ENCODE measurements at places on chromosomes 11 and 22.

GRCh38 chr11:48083421-48083820 is 103.1 kb downstream of the PTPRJ start:
- no peak for DNase-seq

GRCh38 chr11:12017243-12017678 is 8.8 kb upstream of the DKK3 start:
- no peak for DNase-seq

DNA sequence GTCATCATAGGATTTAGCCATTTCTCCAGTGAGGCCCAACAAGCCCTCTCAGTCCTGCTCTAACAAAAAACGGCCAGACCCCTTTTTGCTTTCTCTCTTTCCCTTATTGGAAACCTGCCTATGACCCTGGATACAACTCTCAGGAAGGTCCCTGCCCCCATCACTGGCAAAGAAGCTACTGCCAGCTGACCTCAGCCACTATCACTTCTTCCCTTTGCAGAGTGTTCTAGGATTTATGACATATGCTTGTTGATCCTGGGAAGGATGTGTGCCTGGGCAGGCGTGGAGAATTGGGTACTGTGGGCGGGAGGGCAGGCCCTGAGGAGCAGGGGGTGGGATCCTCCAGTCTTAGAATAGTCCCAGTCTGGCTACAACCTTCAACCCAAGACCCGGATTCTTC is 7.5 kb downstream of the PGAP2 start:
- DNase-seq, result no peak

- no peak for DNase-seq
These were observed 328.3 kb downstream of the TBC1D22A start for GRCh38 chr22:47090591-47091245.

- no peak for DNase-seq
These were observed 130.4 kb upstream of the TEAD1 start for GRCh38 chr11:12543596-12544415.

DNA sequence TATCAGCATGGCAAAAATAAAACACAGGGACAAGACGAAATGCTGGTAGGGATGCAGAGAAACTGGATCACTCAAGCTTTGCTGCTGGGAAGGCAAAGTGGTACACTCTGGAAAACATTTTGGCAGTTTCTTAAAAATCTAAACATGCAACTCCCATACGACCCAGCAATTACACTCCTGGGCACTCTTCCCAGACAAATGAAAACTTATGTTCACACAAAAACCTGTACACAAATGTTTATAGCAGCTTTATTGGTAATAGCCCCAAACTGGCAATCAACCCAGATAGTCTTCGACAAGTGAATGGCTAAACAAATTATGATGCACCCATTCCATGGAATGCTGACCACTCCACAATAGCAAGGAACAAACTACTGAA is 35.8 kb upstream of the PRR5 start:
- DNase-seq, result no peak

DNA sequence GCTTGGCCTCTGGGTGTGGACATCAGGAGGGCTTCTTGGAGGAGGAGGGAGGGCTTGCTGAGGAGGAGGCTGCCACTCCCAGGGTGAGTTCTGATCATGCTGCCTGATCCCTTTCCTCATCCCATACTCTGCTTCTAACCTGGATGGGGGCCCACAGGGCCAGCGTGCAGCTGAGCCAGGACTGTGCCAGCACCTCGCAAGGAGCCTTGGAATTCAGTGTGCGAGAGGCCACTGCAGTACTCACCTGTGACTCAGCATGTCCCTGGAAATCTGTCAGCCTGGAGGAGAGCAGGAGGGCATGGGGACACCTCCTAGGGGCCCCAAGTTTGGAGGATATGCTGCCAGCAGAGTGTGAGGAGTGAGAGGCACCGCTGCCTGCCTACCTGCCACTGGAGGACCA is 4.2 kb upstream of the GAB4 start:
- DNase-seq, result no peak

GRCh38 chr11:65496304-65497140 is 2.3 kb upstream of the MALAT1 start:
- no peak for DNase-seq

DNA sequence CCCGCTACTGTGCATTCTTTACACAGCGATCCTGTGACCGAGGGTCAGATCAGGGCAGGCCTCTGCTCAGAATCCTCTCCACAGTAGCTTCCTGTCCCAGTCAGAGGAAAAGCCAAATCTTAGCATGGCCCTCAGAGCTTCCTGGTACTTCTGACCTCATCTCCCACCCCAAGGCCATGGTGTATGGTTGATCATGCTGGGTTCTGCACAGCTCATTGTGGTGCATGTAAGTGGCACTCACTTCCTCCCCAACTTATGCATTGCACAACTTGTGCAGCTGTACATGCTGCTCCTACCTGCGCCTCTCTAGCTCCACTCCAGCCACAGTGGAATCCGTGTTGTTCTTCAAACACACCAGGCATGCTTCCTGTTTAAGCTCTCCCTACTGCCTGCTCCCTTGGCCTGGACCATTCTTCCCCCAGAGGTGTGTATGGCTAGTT is 20.3 kb downstream of the BMAL1 start:
- DNase-seq, result no peak

DNA sequence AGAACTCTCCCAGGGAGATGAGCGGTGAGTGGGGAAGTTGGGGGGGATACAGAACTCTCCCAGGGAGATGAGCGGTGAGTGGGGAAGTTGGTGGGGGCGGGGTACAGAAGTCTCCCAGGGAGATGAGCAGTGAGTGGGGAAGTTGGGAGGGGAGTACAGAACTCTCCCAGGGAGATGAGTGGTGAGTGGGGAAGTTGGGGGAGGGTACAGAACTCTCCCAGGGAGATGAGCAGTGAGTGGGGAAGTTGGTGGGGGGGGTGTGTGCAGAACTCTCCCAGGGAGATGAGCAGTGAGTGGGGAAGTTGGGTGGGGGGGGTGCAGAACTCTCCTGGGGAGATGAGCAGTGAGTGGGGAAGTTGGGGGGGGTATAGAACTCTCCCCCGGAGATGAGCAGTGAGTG is 186.5 kb downstream of the SHANK2 start:
- DNase-seq, result no peak

DNA sequence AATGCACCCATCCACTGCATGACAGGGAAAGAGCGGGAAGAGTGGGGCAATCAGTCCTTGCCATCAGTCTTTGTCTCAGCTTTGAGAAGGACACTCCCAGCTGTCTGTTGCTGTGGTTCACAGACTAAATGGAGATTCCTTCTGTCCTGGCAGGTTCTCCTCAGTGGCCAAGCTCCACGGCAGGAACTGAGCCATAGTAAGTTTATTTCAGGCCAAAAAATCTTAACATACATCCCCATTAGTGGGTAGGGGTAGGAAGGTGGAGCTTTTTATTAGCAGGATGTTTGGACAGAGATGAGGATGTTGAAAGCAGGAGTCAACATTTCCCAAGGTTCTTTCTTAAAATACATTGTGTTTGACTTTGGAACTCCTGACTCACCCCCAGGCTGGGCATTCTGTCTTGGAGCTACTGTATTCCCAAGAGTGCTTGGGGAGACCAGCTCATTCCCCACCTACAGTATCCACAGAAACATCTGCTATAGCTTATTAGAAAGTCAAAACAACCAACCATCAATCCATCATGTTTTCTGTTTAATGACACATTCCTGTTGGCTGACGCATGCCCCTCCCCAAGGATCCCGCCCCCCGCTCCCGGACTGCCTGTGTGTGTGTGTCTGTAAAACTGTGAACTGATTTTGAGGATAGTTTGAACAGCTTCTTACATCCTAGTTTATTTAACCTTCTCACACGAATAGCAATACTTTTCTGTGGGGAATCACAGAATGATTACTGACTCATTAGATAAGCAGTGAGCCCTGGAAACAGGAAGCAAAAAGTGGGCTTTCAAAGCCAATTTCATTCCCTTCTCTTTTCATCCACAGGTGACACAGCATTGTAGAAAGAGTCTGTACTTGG is 109.5 kb downstream of the CCDC81 start:
- no peak for DNase-seq

GRCh38 chr11:79291948-79292347 is 148.9 kb downstream of the TENM4 start:
- no peak for DNase-seq
